C1 segment of cervical spinal cord (tissue), 14 donors: ENCODE measurements at places on chromosomes 3 and 15.
A peak's percentile ranks its signal among the peaks of the same experiment; 100 is the strongest.

DNA sequence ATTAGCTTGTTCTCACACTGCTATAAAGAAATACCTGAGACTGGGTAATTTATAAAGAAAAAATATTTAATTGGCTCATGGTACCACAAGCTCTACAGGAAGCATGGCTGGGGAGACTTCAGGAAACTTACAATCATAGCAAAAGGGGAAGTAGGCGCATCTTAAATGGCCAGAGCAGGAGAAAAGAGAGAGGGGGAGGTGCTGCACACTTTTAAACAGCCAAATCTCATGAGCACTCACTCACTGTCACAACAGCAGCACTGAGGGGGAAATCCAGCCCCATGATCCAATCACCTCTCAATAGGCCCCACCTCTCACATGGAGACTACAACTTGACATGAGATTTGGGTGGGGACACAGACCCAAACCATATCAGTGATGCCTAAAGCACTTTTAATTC, 82.5 kb downstream of the DCLK3 start:
- no peak for DNase-seq

- DNase-seq, result no peak
Measured at GRCh38 chr3:19348941-19349564, 200.7 kb downstream of the KCNH8 start.

GRCh38 chr3:159151130-159151529, 349.3 kb downstream of the MFSD1 start:
- no peak for DNase-seq

DNA sequence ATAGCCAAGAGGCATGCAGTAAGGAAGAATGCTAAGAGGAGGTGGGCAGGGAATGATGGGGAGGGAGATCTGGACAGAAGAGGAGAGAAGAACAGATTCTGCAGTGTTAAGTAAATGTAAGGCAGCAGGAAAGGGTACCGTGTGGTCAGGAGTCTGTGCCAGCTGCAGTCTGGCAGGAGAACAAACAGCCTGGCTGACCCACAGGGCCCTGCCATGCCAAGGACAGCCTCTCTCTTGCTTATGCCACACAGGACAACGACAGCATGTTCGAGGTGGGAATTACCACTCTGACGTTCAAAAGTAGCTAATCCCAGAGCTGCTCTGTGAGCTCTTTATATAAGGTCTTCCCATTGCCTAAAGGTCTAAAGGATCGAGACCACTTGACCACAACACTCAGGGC, 31.3 kb downstream of the DAPK2 start:
- DNase-seq, result no peak

DNA sequence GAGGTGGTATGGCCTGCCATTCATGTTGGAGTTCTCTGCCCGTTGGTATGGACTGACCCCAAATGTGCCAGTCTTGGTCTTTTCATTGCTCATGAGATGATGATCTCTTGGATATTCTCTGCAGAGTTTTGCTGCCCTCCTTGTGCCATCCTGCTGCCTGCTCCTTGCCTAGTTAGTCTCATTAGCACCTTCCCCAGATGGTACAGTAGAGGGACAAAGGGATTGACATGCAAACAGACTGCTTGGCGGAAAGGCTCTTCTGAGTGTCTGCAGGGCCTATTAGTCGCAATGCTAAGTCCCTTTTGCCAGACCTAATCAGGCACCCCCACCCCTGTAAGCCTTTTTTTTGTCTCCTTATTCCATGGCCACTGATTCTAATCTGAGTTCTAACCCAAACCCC, 90.6 kb downstream of the ARNT2 start:
- DNase-seq, result no peak

DNA sequence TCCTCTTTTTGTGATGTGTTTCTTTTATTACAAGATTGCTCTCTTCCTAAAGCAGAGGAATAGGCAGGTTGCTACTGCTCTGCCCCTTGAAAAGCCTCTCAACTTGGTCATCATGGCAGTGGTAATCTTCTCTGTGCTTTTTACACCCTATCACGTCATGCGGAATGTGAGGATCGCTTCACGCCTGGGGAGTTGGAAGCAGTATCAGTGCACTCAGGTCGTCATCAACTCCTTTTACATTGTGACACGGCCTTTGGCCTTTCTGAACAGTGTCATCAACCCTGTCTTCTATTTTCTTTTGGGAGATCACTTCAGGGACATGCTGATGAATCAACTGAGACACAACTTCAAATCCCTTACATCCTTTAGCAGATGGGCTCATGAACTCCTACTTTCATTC, 7.7 kb downstream of the SUCNR1 start:
- no peak for DNase-seq

- DNase-seq, result peak; percentile 32
Measured at GRCh38 chr15:90000186-90001001, 730 bp upstream of the ZNF710 start.

- DNase-seq, result peak; percentile 18
Measured at GRCh38 chr3:196643201-196643749, 3.8 kb downstream of the NRROS start.

- no peak for DNase-seq
Measured at GRCh38 chr3:13894096-13894806, 14.4 kb upstream of the WNT7A start.

DNA sequence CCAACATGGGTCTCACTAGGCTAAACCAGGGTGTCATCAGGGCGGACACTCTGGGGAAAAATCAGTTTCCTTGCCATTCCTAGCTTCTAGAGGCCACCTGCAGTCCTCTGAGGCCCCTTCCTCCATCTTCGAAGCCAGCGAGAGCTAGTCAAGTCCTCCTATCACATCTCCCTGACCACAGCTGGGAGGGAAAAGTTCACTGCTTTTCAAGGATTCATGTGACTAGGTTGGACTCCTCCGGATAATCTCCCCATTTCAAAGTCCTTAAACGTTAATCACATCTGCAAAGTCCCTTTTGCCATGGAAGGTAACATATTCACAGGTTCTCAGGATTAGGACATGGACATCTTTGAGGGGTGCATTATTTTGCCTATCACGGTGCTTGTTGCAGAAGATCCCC, 35.9 kb upstream of the MAP3K13 start:
- no peak for DNase-seq

- DNase-seq, result no peak
Measured at GRCh38 chr3:2614578-2614977, 495.6 kb downstream of the IL5RA start.

DNA sequence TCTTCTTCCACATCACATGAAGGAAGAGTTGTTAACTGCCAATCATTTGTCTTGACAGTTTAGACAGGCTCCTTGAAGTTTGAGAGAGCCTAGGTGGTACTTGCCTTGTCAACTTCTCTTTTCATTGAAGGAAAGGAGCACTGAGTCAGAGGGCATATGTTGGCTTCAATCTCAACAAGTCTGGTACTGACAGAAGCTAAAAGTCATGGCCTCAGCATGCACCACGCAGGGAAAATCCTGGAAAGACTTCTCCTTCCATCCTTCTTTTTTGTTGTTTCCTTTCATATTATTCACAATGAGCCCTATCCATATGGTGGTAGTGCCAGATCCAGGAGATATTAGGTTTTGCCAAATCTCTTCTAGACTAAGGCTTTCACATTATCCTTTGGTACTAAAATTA, 1272.5 kb downstream of the ROBO1 start:
- DNase-seq, result no peak

- no peak for DNase-seq
Measured at GRCh38 chr3:184230081-184230602, 757 bp downstream of the VWA5B2 start.
